Epithelial cell of proximal tubule (primary cell): ENCODE measurements at places on chromosomes 13 and 19. TPM values are rescaled to one million over a fixed set of nuclear protein-coding genes. Genes with fewer than 3 reads are reported as not detected.

The MBNL2 gene
- total RNA-seq, result 28.8 and 51.5 TPM in 2 replicates

The KIRREL2 gene
- not detected in 2 replicates for total RNA-seq

The MCF2L gene
- 8.0 and 10.8 TPM in 2 replicates for total RNA-seq

The GIPR gene
- total RNA-seq, result 0.22 and 0.86 TPM in 2 replicates

The ZNF837 gene
- total RNA-seq, result 2.4 and 11.5 TPM in 2 replicates

The SIGLEC5 gene
- not detected in 2 replicates for total RNA-seq

The TSSK6 gene
- 0.58 and 1.7 TPM in 2 replicates for total RNA-seq

The ARHGAP33 gene
- 2.6 and 13.3 TPM in 2 replicates for total RNA-seq

The BRD4 gene
- total RNA-seq, result 14.7 and 18.9 TPM in 2 replicates

The ADM5 gene
- 1.9 and 2.8 TPM in 2 replicates for total RNA-seq

The ZSCAN4 gene
- total RNA-seq, result not detected in 2 replicates

The PALM gene
- total RNA-seq, result 3.2 and 17.1 TPM in 2 replicates

The C13orf42 gene
- total RNA-seq, result not detected in 2 replicates

The ZNF610 gene
- 0.51 and 1.3 TPM in 2 replicates for total RNA-seq

DNA sequence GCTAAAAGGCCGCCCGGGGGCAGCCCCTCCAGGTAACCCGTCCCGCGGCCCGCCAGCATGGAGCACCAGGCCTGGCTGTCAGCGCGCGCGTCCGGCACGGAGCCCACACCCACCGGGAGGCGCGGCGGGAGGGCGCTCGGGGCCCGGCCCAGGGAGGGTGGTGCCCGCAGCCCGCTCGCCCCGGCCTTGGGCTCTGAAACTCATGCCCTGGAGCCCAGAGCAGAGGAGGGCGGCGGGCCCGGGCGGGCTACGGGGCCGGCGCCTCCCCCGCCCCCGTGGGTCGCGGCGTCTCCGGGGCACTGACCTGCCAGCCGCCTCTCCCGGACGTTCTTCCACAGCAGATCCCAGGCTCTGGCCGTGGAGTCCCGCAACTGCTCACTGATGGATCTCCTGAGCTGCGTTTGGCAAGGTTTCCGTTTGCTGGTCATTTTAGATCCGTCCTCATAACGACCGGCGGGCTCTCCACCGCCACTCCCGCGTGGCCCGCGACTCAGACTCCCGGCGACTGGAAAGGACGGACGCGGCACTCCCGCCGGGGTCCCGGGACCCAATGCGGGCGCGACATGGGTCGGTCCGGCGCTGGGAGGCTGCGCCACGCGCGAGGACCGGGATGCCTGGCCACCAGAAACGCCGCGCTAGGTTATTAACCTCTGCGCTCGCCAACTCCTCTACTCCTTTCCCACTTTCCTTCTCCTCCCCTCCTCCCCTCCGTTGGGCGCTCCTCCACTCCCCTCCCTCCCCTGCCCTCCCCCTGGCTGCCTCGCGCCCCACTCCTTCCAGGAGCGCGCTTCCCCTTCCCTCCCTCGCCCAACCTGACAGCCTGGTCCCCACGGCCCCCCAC is 64.7 kb upstream of the STARD13 start:
- no peak for DNase-seq

GRCh38 chr13:46527237-46527636 is 25.7 kb upstream of the LRCH1 start:
- DNase-seq, result no peak

DNA sequence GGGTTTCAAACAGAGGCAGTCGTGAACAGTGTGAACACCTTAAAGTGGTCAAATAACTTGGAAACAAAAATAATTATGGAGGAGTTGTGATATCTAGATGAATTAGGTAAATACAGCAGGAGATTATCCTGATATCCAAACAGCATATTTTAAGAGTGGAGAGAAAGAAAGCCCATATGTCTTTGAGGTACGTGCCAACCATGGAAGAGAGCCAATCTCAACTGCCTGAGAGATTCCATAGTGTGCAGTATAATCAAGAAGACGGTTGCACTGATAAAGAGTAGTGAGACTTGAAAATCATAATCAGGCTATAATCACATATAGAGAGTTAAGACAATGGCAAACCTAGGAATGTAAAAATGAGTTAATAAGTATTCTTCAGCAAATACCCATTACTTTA is 472.8 kb upstream of the SLITRK5 start:
- no peak for DNase-seq

DNA sequence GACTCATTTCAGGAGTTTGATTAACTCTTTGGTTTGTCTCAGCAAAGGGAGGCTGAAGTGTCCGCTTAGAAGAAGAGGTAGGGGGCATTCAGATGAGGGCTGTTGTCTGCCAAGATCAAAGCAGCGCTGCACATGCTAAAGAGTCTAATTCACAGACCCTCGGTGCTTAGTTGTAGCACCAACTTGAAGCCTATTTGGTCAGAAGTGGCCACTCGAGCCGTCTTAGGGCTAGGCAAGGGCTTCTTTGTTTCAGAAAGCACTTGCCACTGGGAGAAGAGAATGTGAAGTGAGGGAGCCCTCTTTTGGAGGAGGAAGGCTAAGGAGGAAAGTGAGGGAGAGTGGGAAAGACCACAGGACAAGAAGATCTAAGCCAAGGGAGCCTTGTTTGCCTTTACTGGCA is 313.4 kb upstream of the TMTC4 start:
- no peak for DNase-seq

DNA sequence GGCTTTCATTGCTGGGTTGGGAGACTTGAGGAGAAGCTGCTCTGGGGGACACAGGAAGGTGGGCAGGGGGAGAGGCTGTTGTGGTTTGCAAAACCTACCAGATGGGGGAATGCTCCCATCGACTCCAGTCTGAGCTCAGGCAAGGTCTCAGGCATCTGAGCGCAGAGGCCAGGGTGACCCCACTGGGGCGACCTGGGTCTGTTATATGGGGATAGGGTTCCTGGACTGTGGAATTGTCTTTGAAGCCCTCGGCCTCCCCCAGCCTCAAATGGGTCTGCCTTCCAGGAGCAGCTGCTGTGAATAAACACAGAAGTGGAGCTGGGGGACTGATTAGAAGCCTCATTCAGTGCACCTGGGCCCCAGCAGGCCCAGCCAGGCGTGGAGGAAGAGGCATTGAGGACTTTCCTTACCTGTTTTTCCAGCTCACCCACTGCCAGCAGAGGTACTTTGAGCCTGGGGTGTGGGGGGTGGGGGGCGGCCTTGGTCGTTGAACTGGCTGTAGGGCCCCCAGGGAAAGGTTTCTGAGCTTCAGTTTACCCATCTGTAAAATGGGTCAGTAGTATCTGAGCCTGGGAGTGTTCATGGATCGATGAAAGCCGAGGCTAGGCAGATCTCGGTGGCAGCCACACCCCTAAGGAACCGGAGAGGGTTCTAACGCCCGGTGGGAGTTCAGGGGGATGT is 1.4 kb downstream of the CERS4 start:
- no peak for DNase-seq

- no peak for DNase-seq
These were observed 107.9 kb downstream of the NALCN start for GRCh38 chr13:101308247-101309013.

DNA sequence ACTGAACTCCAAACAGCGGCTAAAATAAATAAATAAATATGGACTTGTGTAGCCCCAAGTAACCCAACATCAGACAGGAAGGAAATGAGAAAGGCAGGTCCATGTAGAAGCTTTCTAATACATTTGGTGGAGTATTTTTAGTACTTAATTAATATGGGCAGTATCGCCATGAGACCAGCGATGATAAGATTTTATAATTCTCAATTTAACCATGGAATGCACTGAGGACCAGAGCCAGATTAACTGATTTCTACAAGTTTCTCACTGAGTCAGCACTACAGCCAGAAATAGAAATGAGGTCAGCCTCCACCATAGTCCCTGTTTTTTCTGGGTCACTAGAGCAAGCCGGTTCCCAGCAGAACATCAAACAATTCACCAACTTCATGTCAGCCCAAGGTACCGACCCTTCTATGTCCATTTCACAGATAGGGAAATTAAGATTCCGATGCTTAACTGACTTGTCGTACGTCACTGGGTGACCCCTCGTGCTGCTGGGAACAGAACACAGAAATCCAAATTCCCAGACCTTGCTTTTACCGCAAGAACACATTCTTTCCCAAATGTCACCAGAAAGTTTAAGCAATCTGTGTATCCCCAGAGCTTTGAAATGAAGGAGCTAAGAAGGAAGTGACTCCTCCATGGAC is 90.4 kb downstream of the COL4A1 start:
- DNase-seq, result peak; percentile 66

DNA sequence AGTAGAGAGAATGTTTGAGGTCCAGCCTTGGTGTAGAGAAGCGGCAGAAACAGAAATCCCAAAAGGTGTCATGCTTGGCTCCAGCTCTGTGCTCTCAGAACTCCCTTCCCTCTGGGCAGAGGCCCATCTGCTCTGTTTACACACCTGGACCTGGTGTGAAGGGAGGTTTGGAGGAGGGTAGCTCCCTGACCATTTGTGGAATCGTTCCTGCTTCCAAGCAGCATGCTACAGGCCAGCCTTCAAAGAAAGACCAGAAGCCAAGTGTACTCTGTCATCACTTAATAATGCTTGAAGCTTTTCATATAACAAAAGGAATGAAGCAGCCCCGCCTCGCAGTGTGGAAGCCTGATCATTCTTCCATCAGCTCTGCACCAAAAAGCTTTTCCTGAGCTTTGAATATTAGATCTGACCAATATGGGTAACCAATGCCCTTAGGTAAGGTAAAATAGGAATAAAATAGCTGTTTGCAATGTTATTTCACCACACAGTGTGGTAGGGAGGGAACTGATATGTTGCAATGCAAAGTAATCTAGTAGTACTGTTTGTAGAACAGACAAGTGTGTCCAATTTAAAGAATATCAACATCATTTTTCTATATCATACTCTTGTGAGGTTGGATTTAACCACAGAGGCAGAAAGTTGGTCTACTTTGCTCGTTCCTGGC is 63.3 kb downstream of the ZIC5 start:
- DNase-seq, result no peak

- no peak for DNase-seq
These were observed 7.1 kb downstream of the FUZ start for GRCh38 chr19:49805822-49806619.

DNA sequence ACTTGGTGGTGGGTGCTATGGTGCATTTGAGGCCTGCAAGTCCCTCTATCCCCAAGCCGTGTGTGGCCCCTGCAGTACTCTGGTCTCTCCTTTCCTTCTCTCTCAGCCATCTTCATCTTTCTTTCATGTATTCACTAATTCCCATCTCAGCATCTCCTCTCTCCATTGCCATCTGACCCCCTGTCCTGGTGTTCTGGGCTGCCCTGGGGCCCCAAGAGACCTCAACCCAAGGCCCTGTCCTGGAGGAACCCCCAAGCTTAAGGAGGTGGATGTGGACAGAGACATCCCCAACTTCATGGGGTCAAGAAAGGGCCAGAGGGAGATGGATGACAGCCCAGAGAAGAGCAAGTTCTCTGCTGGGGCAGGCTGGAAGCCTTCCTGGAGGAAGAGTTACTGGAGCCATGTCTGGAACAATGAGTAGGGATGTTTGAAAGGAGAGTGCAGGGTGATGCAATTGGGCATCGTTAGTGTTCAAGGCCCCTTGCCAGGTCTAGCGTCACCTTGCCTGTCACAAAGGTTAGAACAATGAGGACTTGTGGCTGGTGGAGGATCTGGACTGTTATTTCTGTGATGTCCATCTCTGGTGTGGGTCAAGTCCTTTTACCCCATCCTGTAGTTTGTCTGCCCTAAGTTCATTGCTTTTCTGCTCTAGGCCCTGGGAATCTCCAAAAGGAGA is 3.5 kb downstream of the CYP4F3 start:
- no peak for DNase-seq

DNA sequence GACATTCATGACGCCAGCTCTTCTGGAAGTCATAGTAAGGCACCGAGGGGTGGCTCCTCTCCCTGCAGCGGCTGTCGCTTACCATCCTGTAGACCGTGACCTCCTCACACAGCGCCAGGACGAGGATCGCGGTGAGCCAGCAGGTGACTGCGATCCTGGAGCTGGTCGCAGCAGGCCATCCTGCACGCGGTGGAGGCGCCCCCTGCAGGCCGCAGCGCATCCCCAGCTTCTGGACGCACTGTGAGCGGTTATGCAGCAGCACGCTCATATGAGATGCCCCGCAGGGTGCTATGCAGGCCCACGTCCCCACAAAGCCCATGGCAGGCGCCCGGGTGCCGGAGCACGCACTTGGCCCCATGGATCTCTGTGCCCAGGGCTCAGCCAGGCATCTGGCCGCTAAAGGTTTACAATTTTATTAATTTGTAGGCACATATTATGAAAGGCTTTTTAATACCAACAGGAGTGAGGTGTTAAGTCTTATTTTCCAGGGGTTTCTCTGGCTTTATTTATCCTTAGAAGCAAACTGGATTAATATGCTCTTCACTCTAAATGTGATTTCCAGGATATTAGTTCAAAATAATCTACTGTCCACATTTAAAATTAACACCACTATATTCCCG is 35.6 kb upstream of the PSPC1 start:
- DNase-seq, result no peak

GRCh38 chr19:56120371-56121179 is 520 bp downstream of the ZNF787 start:
- no peak for DNase-seq

DNA sequence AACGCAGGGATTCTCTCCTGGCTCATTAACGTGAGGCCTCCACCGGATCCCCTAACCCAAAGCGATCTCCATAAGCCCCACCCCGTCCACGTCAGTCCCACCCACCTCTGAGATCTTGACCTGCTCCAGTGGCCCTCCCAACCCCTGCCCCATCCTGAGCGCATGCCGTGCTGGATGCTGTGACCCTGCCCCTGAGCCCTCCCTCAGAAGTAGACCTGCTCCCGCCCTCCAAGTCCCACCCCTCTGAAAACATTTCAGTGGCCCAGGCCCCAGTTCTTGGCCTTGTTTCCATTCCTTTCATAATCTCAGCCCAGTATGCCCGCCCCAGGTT is 19.9 kb downstream of the LMTK3 start:
- DNase-seq, result no peak

- no peak for DNase-seq
These were observed 5.0 kb downstream of the RPL36 start for GRCh38 chr19:5694956-5695648.

GRCh38 chr19:3274942-3275582 is 50.6 kb downstream of the CELF5 start:
- no peak for DNase-seq

GRCh38 chr19:4495471-4495870 is 22.8 kb downstream of the PLIN4 start:
- no peak for DNase-seq

- no peak for DNase-seq
These were observed 755 bp downstream of the UPF3A start for GRCh38 chr13:114282041-114282670.

GRCh38 chr19:56167064-56167578 is 8.7 kb upstream of the GALP start:
- DNase-seq, result no peak

DNA sequence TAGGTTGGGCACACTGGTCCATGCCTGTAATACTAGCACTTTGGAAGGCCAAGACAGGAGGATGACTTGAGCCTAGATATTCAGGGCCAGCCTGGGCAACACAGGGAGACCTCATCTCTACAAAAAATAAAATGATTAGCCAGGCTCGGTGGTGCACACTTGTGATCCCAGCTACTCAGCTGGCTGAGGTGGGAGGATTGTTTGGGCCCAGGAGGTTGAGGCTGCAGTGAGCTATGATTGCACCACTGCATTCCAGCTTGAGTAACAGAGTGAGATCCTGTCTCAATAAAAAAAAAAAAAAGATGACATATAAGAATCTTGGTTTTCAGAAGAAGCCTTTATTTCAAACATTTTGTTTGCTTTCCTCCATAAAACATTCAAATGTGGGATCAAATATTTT is 178.0 kb downstream of the LIG4 start:
- no peak for DNase-seq

- DNase-seq, result no peak
These were observed 15.8 kb downstream of the NDUFB7 start for GRCh38 chr19:14555918-14556661.
